Right hindlimb (tissue), 1 donor: ENCODE measurements at places on chromosomes 5 and 9.

GRCh38 chr5:176806137-176806536 is 4.2 kb upstream of the UNC5A start:
- DNase-seq = no peak

DNA sequence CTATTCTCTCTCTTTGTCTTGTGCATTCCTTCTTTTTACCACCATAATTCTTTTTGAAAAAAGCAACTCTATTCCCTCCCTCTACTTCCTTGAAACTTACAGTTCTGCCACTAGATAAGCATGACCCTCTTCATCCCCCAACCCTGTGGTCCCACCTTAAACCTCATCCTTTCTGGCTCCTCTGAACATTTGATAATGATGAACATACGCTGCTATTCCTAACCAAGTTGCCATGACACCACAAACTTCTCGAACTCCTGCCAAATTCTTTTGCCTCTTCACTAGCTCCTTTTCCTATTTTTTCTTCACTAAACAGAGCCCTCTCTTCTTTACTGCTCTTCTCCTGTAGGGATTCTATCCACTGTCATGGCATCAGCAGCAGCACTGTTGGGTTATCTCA is 57.1 kb downstream of the MOCS2 start:
- DNase-seq = no peak

DNA sequence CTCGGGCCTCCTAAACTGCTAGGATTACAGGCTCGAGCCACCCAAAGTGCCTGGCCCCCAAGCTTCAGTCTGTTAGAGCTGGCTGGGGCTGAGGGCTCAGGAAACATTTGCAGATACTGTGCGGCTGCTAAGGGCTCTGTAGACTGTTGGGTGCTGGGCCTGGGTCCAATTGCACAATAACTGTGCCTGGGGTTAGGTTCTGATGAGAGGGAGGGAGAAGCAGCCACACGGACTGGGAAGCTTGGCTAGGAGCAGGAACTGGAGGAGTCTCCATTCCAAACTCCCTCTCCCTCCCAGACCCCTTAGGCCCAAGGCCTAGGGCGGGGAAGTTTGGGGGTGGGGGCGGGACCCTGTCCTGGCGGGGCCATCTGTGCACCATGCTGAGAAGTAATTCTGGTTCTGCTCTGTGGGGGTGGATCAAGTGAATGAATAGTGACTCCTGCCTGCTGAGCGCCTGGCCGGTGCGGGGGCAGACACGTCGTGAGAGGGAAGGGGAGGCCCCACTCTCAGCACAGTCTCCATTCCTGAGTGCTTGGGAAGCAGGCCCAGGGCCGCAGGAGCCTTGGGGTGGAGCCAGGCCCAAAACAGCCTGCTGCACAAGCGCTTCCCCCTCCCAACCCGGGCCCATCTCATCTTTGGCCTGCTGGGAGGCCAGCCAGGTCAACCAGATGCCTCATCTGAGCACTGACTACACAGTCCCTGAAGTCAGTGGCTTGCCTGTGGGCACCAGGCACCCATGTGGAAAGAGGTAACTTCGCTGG is 1.5 kb downstream of the ASS1 start:
- DNase-seq = peak; percentile 91

- no peak for DNase-seq
Observed at GRCh38 chr5:74433255-74433895, 207.2 kb downstream of the ENC1 start.

GRCh38 chr5:176362233-176362490 is 598 bp upstream of the KIAA1191 start:
- no peak for DNase-seq

- DNase-seq = no peak
Observed at GRCh38 chr5:43051684-43052083, 11.6 kb upstream of the ANXA2R start.

- no peak for DNase-seq
Observed at GRCh38 chr9:90340421-90340820, 302.2 kb downstream of the DIRAS2 start.

DNA sequence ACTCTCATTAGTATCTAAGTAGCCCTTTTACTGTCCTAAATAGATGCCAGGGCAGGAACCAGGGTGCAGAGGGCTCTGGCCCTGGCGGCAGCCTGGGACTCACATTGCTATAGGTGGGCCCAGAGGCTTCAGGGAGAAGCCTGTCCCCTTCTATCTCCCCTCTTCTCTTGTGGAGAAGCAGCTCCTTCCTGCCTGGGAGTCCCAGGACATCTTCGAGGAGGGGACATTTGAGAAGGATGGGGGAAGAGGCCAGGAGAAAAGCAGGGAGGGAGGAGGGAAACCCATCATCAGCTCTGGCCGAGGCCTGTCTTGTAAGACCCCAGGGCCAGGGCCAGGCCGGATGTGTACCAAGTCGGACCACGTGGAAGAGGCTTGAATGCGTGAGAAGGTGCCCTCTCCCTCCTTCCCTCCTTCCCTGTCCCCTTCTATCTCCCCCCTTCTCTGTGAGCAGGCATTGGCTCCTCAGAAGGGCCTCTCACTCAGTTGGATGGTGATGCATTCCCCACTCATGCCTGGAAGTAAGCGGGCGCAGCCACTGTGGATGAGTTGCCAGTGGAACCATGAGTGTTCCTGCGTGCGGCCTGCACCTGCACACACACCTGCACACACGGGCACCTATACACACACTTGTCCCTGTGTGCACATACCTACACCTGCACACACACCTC is 20.7 kb upstream of the LPCAT1 start:
- DNase-seq = no peak

GRCh38 chr5:171904886-171905285 is 101.6 kb downstream of the FBXW11 start:
- DNase-seq = no peak

DNA sequence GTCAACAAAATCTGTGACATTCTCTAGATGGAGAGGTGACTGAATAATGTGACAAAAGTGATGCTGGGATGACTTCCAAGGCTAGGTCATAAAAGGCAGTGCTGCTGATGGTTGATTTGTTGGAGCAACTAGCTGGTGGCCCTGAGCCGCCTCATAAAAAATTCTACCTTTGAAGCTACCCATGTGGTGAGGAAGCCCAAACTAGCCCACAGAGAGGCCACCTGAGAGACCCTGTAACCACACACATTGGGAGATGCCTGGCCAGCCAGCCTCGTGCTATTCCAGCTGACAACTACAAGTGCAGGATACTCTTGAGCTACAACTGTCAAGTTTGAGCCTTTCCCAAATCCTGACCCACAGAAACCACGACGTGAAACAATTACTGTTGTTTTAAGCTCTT is 22.7 kb downstream of the CLTA start:
- no peak for DNase-seq

DNA sequence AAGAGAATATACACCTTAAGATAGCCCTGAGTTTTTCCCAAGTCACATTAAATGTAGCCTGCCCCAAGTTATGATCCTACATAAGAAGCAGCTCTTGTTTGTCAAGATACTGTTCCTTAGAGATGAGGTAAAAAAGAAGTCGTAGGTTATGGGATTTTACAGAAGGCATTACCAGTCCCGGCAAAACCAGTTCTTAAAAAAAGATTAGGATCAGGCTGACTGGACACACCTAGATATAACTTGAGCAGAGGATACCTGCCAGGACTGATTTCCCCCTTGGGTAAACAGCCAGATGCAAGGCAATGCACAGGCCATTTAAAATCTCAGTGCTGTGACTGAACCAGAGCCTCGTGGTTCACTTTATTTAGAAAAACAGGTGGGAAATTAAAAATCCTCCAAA is 14.1 kb upstream of the SEMA5A start:
- DNase-seq = no peak

GRCh38 chr5:133113331-133114061 is 61.7 kb downstream of the HSPA4 start:
- DNase-seq = no peak

DNA sequence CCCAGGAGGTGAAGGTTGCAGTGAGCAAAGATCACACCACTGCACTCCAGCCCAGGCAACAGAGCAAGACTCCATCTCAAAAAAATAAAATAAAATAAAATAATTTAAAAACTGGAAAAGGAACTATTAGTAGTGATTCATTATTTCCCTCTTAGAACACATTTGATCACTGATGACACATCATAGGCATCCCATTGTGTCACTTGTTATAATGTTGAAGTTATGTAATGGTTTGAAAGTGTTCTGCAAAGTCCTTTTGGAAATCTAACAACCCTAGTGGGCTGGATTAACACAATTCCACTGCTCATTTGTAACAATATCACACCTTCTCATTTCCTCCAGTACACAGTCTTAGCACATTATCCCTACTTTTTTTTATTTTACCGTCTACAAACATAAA is 81.8 kb upstream of the LMNB1 start:
- DNase-seq = no peak

DNA sequence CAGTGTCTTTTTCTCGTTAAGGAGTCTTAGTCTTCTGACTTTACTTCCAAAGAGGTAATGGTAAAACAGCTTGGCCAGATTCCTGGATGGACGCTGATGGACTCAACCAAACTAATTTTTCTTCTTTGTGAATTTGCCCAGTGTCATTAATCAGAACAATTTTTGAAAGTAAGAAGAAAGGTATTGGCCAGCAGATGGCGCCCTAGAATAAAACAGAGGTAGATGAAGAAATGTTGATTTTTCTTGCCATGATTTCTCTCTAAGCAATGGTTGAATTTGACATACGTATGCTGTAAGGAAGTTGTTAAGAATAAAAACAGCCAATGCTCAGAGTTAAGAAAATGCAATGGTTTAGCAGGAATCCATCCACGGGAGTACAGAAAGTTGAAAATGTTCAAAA is 500.0 kb downstream of the DIRAS2 start:
- peak; percentile 32 for DNase-seq

DNA sequence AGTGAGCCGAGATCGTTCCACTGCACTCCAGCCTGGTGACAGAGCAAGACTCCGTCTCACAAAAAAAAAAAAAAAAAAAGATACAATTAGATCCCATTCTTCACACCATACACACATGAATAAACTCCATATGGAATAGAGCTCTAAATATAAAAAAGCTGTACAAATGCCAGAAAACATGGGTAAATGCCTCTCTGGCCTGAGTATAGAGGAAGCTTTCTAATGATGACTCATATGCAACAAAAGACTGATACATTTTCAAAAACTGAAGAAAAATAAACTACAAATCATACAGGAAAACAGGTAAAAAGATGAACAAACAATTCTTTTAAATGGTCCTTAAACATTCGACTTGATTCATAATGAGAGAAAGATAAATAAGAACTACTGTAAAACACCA is 8.6 kb downstream of the ZFP62 start:
- no peak for DNase-seq

- DNase-seq = no peak
Observed at GRCh38 chr5:124907098-124907644, 160.7 kb upstream of the ZNF608 start.

- peak; percentile 72 for DNase-seq
Observed at GRCh38 chr5:180830253-180831138, 27.9 kb upstream of the MGAT1 start.

GRCh38 chr5:180684623-180685161 is 35.3 kb upstream of the FLT4 start:
- no peak for DNase-seq

GRCh38 chr5:139820606-139821005 is 25.0 kb downstream of the PSD2 start:
- DNase-seq = no peak

DNA sequence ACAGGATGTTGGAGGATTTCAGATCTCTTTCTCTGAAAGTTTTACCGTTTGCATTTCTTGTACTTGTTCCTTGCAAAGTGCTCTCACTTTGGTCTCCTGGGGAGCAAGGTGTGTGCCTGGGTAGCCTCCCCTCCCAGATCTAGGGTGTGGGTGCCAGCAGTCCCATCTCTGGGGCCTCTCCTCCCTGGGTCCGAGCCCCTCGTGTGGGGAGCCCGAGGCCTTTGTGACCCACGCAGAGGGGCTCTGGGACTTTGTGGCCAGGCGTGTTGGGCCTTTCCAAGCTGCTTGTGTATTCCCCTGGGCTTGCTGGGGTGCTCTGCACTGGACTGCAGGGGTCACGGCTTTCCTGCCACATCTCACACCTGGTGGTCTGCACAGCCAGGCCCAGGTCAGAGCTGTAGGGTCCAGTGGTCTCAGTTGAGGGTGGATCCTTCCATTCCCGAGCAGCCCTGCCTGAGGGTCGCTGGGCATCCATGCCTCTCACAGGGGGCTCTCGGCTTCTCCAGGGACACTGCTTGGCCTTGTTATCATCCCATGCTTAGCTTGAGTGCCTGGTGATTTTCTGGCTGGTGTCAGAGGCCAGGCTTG is 96.3 kb downstream of the CACNA1B start:
- DNase-seq = no peak

DNA sequence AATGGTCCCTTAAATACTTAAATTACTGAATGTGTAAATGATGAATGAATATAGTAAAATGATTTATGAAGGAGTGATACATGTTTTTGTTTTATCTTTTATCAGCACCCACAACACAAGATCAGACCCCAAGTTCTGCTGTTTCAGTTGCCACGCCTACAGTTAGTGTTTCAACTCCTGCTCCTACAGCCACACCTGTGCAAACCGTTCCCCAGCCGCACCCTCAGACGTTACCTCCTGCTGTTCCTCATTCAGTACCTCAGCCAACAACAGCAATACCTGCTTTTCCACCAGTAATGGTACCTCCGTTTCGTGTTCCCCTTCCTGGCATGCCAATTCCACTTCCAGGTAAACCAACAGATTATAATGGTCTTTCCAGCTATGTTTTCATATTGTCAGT is 16.3 kb downstream of the TCERG1 start:
- DNase-seq = no peak

DNA sequence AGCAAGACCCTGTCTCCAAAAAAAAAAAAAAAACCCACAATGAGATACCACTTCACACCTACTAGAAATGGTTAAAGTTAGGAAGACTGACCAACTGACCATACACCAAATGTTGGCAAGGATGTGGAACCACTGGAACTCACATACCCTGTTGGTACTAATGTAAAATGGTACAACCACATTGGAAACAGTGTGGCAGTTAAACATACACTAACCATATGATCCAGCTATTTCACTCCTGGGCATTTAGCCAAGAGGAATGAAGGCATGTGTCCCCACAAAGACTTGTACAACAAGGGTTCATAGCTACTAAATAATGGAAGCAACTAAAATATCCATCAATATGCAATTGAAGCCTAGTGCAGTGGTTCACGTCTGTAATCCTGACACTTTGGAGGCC is 21.3 kb downstream of the NAIF1 start:
- DNase-seq = no peak

- no peak for DNase-seq
Observed at GRCh38 chr9:76464706-76465105, 5.7 kb downstream of the GCNT1 start.

DNA sequence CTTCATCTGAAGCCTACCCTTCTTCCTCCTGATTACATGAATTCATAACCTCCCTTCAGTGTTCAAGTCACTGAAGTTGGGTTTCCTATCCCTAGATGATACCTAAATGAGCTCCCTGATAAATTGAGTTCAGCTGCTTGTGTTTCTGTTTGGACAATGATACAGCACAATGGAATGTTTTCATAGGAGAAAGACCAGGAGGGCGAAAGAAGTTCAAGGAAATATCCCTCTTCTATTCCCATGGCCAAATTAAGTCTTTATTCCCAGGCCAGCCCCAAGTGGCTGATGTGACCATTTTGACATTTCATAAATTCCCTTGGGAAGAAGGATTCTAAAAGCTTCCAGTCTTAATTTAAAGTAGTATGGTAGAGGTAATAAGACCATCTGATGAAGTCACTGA is 555.8 kb upstream of the CLINT1 start:
- DNase-seq = no peak

- DNase-seq = no peak
Observed at GRCh38 chr9:79334711-79335110, 237.1 kb upstream of the TLE4 start.
